ENCODE measurements at places on chromosomes 12 and 14.

DNA sequence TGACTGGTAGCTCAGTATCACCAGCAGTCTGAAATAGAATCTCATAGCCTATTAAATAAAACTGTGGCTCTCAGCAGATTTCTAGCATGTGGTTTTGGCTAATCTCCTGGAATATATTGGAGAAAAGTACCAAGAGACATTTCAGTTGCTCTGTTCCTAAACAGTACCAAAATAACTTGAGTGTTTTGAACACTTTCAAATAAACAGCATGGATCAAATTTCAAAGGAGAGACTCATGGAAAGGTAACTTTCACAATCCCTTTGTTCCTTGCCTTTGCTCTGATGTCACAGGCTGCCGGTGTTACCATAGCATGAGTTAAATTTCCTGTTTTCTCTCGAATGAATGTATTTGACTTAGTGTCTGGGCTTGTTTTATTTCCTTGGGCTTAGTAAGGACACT is 3.4 kb downstream of the ARG2 start:
- DNase-seq = no peak

DNA sequence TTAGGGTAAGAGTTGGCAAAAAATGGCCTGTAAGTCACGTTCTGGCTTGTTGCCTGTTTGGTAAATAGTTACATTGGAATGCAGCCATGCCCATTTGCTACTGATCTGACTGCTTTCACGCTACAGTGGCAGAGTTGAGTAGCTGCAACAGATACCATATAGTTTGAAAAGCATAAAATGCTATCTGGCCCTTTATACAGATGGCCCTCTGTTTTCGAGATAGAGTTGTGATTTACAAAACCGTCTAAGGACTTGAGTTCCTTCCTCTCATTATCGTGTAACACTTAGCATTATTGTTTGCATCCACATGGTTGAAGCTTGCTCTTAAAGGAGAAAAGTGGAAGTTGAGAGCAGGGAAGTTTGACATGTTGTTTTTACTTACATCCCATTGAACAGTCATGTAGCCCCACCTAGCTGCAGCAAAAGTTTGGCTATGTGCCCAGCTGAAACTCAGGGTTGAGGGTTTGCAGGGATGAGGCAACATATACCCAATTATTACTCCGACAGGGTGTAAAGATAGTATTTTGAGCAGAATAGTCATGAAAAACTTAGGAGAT is 11.3 kb upstream of the SCFD1 start:
- no peak for DNase-seq

GRCh38 chr12:50103351-50103750 is 457 bp upstream of the GPD1 start:
- no peak for DNase-seq

- DNase-seq = no peak
Observed at GRCh38 chr14:53571641-53572328, 384.8 kb downstream of the BMP4 start.

GRCh38 chr12:116043659-116044535 is 233.6 kb downstream of the MED13L start:
- DNase-seq = no peak

DNA sequence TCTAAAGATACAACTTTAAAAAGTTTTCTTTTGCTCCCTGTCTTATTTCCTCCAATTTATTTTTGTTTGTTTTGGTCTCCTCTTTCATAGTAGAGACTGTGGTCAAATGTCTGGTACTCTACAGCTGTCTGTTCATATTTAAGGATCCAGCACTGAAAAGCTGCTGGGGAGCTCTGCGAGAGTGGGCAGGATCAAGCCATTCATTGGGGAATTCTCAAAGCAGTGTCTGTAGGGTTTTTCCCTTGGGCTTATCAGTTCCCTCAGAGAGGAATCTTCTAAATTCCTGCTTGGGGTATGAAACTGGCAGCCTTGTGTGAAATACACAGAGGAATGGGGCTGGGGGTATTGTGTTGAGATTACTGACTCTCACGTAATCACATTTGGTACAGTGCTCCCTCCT is 52.3 kb downstream of the FNTB start:
- no peak for DNase-seq

DNA sequence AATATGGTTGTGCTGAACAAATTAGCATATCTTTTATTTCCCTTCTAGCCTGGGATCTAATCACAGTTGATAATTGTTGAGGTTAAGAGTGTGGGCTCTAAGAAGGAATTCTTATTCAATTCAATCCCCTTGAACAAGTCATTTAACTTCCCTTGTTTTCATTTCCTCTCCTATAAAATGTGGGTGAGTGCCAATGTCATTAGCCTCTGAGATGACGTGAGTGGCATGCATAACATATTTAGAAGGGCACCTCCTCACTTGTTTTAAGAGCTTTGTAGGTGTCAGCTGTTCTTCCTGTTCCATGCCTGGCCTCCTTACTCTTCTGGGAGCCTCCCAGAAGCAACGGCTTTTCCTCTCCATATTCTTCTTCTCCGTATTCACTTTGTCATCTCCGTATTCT is 155.4 kb upstream of the NEDD1 start:
- no peak for DNase-seq

GRCh38 chr12:75820071-75820470 is 211.5 kb downstream of the PHLDA1 start:
- no peak for DNase-seq

- no peak for DNase-seq
Observed at GRCh38 chr14:67242168-67242420, 859 bp downstream of the PALS1 start.

GRCh38 chr12:104504146-104504545 is 47.4 kb downstream of the CHST11 start:
- DNase-seq = no peak

- no peak for DNase-seq
Observed at GRCh38 chr14:60309867-60310552, 61.0 kb downstream of the PPM1A start.

- no peak for DNase-seq
Observed at GRCh38 chr12:52235822-52236361, 2.8 kb downstream of the KRT7 start.

GRCh38 chr12:5969156-5969973 is 24.3 kb upstream of the ANO2 start:
- no peak for DNase-seq

- peak; percentile 85 for DNase-seq
Observed at GRCh38 chr14:94173885-94174603, at the start of gene PPP4R4. Gene PPP4R4, plus strand, starts transcription at chr14:94174322. Its CDS starts 144 bp downstream, at chr14:94174466.

- DNase-seq = no peak
Observed at GRCh38 chr14:68230950-68231717, 411.6 kb downstream of the RAD51B start.

DNA sequence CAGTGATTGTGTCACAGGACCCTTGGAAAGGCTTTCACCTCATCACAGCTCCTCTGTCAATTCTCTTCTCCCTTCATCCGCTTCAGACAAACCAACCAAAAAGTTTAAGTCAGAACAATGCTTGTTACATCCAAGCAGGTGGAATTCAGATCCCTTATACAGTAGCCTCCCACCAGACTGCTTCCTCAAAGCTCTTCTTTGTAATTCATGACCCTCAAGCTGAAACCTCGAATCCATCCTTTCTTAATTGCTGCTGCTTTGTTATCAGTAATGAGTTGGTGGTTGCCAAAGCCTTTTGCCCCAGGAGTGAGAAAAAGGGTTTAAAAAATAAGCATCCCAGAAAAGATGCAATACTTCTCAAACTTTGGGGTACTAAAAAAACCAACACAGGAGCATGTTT is 9.5 kb downstream of the BEST3 start:
- no peak for DNase-seq

GRCh38 chr12:10186299-10186698 is 7.5 kb downstream of the TMEM52B start:
- DNase-seq = no peak

GRCh38 chr12:1099158-1099557 is 108.1 kb downstream of the ERC1 start:
- DNase-seq = peak; percentile 18

GRCh38 chr12:119528241-119528640 is 65.3 kb upstream of the TMEM233 start:
- no peak for DNase-seq

GRCh38 chr12:14238221-14238792 is 127.2 kb upstream of the ATF7IP start:
- no peak for DNase-seq

DNA sequence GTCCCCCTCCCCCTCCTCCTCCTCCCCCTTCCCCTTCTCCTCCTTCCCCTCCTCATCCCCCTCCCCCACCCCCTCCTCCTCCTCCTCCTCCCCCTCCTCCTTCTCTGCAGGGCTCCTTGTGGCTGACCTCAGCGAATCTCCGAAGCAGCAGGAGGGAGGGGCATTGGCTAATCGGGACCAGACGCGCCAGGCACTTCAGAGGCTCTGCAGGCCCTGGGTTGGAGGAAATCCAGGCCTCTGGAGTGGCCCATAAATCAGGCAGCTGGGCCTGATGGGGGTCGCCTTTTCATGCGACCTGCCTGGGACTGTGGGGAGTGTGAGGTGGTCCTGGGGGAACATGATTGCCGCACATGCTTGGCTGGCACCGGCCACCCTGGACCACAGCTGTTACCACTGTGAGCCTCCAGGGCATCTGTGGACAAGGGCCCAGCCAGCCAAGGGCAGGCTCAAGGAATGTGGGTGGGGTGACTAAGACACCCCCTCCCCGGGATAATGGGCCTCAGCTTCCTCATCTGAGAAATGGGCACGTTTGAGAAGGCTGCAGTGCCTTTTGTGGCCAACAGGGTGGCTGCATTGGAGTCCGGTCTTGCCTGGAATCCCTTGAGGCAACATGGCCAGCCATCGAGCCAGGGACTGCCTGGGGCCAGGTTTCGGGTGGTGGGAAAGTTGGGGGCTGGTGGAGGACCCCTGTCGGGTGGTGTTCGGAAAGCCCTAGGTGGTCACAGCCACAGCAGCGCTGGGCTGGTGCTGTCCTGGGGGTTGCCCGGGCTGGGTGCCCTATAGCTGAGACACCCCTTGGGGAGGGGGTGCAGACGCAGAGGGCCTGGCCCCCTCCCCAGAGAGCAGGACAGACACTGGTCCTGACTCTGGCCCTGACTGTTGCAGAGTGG is 12.0 kb downstream of the KIF26A start:
- DNase-seq = no peak

DNA sequence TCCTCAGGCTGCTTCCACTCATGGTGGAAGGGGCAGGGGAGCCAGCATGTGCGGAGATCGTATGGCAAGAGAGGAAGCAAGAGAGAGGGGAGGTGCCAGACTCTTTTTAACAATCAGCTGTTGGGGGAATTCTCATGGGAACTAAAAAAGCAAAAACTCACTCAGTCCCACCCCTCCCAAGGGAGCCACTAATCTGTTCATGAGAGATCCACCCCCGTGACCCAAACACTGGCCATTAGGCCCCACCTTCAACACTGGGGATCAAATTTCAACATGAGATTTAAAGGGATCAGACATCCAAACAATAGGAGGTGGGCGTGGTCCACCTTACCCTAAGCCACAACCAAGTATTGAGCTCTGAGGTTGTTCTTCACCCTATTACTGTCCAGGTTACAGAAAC is 375.1 kb downstream of the GRIN2B start:
- no peak for DNase-seq

DNA sequence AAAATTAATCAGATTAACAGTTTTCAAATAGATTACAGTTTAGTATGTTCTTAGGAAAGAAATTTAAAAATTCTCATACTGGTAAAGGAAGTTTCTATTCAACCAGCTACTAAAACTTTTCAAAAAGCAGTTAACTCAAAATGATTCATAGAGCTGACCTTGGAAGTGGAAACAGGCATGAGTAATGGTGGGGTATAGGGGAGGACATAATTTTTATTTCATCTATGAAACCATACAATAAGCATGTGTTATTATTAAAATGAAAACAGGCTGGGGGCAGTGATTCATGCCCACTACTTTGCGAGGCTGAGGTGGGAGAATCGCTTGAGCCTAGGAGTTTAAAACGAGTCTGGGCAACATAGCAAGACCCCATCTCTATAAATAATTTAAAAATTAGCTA is 73.0 kb downstream of the DNAI7 start:
- no peak for DNase-seq

- DNase-seq = no peak
Observed at GRCh38 chr14:94114589-94115057, 4.1 kb downstream of the IFI27 start.

GRCh38 chr14:85479771-85480170 is 50.2 kb upstream of the FLRT2 start:
- no peak for DNase-seq

GRCh38 chr14:59377991-59378601 is 87.1 kb downstream of the GPR135 start:
- DNase-seq = no peak

GRCh38 chr14:99273766-99274345 is 1.9 kb upstream of the BCL11B start:
- DNase-seq = no peak

- no peak for DNase-seq
Observed at GRCh38 chr12:49784756-49785409, 43.3 kb downstream of the NCKAP5L start.

- DNase-seq = no peak
Observed at GRCh38 chr14:104335611-104336010, 197.2 kb downstream of the KIF26A start.

DNA sequence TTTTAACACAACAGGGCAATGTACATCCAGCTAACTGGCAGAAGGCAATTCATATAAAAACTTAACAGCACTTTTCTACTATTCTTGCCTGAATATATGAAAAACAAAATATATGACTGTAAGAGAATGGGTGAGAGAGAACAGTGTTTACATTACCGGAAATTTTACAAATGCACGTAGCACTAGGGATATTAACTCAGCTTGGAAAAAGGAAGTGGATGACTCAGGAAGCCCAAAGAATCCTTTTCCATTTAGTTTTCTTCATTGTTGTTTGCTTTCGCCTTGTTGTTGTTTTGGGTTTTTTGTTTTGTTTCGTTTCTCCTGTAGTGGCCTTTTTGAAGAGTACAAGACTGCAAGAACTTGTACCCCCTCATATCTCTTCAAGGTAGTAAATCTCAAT is 295.5 kb downstream of the EGLN3 start:
- no peak for DNase-seq

DNA sequence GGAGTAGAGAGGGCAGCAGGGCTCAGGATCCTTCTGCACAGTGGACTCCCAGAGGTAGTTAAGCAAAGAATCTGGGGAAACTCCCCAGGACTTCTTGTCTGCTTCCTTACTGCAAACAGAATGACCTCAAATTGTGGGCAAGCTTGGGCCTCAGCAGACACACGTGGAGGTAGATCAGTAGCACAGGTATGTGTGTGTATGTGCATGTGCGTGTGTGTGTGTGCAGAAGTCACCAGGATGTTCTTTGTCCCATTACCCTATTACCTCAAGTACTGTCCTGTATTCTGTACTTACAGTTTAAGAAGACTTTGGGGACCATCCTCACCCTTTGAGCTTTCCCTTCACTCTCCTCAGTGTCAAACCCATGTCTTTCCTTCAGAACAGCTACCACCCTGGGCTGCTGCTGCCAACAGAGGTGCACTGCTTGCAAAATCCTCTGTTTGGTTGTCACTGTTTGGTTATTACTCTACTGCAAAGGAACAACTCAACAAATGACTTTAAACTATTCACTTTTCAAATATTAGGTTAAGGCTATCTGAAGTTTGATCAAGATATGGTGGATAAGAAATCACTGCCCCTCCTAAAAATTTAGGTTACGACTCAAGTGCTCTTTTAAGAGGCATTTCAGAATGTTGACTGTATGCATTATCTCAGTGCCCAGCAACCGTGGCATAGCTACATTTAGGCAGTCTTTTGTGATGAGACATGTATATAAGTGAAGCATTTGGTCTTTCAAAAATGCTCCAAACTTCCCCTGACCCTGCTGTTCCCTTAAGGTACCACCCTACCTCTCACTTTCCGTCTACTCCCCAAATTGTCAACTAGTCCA is 78.2 kb upstream of the MBIP start:
- no peak for DNase-seq
